T-helper 2 cell (primary cell): ENCODE measurements at places on chromosomes 11 and 22.
A peak's percentile ranks its signal among the peaks of the same experiment; 100 is the strongest.

- DNase-seq, result peak; percentile 63
Measured at GRCh38 chr11:134045799-134046635, 22.9 kb upstream of the JAM3 start.

GRCh38 chr11:7467652-7468051 lies 17.7 kb upstream of the OLFML1 start:
- no peak for DNase-seq

DNA sequence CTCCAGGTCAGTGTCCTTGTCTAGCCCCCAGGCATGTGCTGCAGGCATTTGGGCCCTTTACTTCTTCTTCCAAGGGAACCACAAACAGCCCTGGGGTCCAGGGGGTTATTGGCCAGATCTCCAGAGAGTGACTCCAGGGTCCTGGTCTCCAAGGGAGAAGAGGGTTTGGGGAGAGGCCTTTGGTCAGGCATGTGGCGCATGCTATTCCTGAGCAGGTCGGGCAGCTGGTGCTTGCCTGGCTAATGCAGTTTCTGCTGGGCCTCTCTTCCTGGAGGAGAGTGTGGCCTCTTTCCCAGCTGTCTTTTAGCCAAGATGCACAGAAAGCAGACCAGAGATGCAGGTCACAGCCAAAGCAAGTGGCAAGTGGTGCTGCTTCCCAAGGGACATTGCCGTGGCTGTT lies 3.8 kb upstream of the RFPL2 start:
- DNase-seq, result no peak

- DNase-seq, result no peak
Measured at GRCh38 chr11:10784232-10785145, 24.2 kb downstream of the EIF4G2 start.

DNA sequence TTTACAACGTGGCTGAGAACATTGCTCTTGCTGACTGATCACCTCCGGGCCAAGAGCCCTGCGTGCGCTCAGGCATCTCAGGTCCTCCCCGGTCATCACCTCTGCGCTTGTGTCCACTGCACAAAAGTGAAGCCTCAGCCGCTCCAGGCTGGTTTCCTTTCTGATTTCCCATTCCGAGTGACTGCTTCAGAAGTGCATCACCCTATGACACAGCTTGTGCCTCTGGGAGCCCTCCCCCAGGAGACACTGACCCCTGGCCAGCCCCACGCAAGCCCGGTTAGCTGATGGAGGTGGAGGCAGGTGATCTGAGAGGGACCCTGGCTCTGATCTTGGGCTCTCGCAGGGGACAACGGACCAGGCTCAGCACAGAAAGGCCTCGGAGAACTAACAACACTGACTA lies 38.3 kb upstream of the GNB1L start:
- DNase-seq, result no peak

GRCh38 chr11:120294096-120294495 lies 31.0 kb upstream of the TLCD5 start:
- no peak for DNase-seq

- DNase-seq, result no peak
Measured at GRCh38 chr11:121337740-121338272, 45.2 kb downstream of the SC5D start.

- DNase-seq, result no peak
Measured at GRCh38 chr22:46328797-46329196, 6.7 kb upstream of the TRMU start.

DNA sequence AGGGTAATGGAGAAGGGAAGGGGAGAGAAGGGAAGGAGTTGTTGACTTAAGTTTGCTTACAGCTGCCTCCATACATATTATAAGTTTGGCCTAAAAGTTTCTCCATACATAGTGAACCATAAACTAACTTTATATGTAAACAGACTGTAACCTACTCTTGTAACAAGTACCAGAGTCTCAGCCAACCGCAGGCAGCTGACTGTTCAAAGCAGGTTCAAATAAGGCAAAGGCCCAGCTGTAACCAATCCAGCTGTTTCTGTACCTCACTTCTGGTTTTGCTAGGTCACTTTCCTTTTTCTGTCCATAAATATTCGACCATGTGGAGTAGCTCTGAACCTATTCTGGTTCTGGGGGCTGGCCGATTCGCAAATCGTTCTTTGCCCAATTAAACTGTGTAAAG lies 591.2 kb downstream of the INSC start:
- no peak for DNase-seq

- no peak for DNase-seq
Measured at GRCh38 chr22:34763496-34763895, 302.5 kb upstream of the ISX start.

DNA sequence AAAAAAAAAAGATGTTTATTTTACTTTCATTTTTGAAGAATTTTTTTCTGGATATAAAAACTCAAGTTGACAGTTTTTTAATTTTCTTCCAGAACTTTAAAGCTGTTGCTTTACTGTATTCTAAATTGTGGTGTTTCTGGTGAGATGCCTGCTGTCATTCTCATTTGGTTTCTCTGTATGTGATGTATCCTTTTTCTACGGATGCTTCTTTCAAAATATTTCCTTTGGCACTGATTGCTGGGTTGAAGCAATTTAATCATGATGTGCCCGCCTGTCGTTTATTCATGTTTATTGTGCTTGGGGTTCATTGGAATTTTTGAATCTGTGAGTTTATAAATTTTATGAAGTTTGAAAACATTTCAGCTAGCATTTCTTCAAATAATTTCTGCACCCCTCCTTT lies 29.4 kb upstream of the CTSD start:
- no peak for DNase-seq

- DNase-seq, result no peak
Measured at GRCh38 chr22:32106930-32107329, 52.2 kb downstream of the C22orf42 start.

- DNase-seq, result no peak
Measured at GRCh38 chr22:37545703-37546436, 14.4 kb upstream of the CDC42EP1 start.

DNA sequence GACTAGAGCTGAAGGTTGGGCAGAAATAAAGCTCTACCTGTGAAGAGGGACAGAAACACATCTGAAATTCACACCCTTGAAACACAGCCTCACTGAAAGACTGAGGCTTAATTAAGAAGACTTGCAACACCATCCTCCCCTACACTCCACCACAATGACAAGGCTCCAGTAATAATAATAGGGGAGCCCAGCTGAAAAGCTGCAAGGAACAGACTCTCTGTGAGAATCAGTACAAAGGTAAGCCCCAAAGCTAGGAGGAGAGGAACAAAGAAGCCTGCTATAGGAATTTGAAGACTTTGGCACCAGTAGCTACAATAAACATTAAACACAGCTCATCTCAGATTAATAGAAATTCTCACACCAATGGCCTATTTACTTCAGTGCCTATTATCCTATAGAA lies 176.9 kb downstream of the FAT3 start:
- DNase-seq, result no peak

- no peak for DNase-seq
Measured at GRCh38 chr11:25992294-25992693, 339.6 kb upstream of the ANO3 start.

DNA sequence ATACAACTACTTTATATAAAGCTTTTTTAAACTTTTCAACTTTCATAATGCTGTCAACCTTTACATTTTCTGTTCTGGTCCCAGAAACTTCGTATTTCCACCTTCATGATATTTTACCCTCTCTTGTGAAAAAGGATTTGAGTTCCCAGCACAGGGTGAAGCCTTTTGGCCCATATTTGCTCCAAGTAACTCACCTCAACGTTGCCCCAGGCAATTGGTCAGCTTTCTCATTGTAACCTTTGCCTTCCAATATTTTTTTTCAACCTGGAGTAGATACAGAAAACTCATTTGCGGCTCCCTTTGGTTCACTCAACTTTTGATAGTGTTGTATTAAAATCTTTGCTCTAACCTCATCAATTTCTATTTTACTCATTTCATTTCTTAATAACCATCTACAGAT lies 21.1 kb upstream of the FAR1 start:
- no peak for DNase-seq

GRCh38 chr11:134355656-134356055 lies 23.9 kb downstream of the GLB1L2 start:
- no peak for DNase-seq

- no peak for DNase-seq
Measured at GRCh38 chr11:132655187-132655855, 877.0 kb downstream of the OPCML start.

DNA sequence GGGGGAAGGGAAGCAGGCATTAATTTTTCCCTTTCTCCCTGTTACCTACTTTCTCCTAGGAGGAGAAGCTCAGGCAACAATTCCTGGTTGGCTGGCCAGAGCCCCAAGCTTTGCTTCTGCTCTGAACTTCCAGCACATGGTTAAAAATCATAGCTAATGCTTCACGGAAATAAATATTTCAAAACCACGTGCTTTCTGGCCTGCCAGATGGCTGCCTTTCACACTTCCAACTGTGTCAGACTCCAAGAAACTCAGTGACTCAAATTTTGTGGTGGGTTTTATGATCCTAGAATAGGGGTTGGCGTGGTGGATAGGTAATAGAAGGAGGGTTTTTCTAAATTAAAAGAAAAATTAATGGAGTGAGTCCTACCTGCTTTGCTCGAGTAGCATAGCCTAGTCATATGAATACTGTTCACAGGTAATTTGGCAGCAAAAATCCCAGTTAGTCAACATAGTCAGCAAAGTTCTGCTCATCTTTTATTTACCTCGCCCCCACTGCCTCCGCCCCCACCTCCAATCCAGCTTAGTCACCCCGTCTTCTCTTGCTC lies 58.6 kb downstream of the SC5D start:
- DNase-seq, result no peak

- DNase-seq, result no peak
Measured at GRCh38 chr11:104443387-104443786, 279.4 kb upstream of the PDGFD start.

DNA sequence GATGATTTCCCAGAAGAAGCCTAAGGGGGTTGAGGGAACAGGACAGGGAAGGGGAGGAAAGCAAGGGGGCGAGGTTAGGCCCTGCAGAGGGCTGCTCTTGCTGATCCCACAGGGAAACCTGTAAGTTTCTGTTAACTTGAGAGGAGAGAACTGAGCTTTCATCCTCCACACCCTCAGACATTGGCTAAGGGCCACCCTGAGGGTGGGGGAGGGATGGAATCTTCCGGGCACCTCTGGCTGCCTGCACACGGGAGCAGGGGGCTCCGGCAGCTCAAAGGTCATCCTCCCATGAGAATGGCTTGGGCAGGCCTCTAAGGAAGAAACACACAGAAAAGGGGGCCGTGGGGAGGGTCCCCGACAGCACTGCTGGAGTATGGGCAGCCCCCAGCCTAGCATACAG lies 108.1 kb downstream of the TSPAN18 start:
- DNase-seq, result no peak

DNA sequence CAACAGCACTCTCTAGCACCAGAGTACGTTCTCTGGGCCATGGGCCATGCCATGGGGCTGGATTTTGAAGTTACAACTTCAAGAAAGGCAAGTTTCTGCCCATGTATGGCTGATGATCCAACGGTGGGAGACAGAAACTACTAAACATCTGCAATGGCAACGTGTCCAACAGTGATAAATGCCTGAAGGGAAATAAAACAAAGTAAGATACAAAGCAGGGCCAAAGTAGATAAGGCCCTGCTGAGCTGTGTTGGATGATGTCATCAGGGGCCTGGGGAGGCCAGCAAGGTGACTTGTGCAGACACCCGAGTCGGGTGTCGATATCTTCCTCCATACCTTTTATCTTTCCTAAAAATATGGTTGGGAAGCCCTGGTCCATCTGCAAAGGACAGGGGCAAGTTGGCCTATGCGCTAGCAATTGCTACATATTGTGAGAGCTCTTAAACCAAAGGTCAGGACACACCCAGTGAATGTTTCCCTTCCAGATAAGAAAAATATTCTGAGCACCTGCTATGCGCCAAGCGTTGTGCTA lies 487.2 kb downstream of the MN1 start:
- DNase-seq, result no peak

- no peak for DNase-seq
Measured at GRCh38 chr11:111555255-111555654, 14.7 kb downstream of the LAYN start.

GRCh38 chr11:121563003-121563402 lies 110.2 kb upstream of the SORL1-AS1 start:
- peak; percentile 26 for DNase-seq

GRCh38 chr11:10891151-10891720 lies 33.4 kb upstream of the ZBED5 start:
- no peak for DNase-seq

GRCh38 chr11:112132737-112133136 lies 31.2 kb downstream of the IL18 start:
- DNase-seq, result no peak

GRCh38 chr11:57779276-57779675 lies 17.7 kb downstream of the CTNND1 start:
- DNase-seq, result no peak
